Activated CD8-positive, alpha-beta memory T cell treated with anti-CD3 and anti-CD28 coated beads for 4 hours (primary cell): ENCODE measurements at places on chromosomes 7 and 10.

GRCh38 chr7:516606-517456 is 2.8 kb downstream of the PDGFA start:
- DNase-seq, result no peak

- DNase-seq, result no peak
These were observed 93.2 kb upstream of the ZNF438 start for GRCh38 chr10:31124852-31125251.

GRCh38 chr10:69715899-69716606 is 85.7 kb upstream of the COL13A1 start:
- no peak for DNase-seq

DNA sequence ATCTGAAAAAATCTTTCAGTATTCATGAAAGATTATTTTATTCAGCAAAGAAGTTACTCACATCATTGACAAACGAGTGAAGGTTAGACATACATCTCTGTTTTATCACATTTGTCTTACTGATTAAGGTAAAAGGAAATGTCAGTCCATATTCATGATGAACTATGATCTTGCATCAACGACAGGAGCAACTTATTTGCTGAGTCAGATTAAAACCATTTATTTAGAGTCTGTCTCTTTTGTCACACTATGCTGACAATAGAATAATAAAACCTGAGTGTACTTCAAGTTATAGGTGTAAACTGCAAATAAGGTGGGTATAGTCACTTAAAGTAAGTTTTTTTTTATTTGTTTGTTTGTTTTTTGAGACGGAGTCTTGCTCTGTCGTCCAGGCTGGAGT is 216.5 kb upstream of the SEMA3C start:
- no peak for DNase-seq

DNA sequence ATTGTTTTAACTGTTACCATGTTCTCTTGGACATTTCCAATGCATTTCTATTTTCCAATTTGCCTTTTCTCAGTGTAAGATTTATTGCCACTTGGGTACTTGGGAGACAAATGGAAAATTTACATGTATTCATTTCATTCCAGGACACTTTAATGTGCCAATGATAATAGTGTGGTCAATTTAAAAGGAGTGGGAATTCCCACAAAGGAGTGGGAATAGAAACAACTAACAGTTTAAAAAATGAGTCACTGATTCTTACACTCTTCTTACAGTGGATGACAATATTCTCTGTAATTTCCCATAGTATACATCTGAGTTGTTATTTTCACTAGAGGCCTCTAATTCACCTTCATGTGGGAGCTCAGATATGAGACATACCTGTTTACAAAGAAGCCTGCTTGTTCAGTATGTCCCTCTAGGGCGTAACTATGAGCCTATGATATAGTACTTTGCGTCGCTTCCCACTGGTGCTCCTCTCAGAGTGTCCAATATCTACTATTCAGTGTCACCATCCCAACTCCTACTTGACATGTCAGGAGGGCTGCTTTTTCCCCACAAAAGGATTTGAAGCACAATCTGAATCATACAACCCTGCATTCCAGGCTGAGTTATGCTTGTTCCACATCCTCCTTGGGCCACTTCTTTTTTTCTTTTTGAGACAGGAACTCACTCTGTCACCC is 301.3 kb downstream of the PHTF2 start:
- no peak for DNase-seq

GRCh38 chr7:55314967-55315366 is 50.2 kb upstream of the LANCL2 start:
- DNase-seq, result no peak
